ENCODE measurements at places on chromosomes 3 and 15. TPM values are rescaled to one million over a fixed set of nuclear protein-coding genes. Genes with fewer than 3 reads are reported as not detected.

- H3K4me1 ChIP-seq = peaks cover 24% of the 10 kb centered on the region
- DNase-seq = no peak
- no peaks in the 10 kb centered on the region for H3K36me3 ChIP-seq
Measured at GRCh38 chr15:63210151-63211091, 21.0 kb downstream of the RAB8B start.

The LDHAL6B gene
- total RNA-seq = not detected

GRCh38 chr3:193499801-193500485 lies 54.8 kb downstream of the ATP13A4 start:
- DNase-seq = no peak
- H3K4me1 ChIP-seq = no peaks in the 10 kb centered on the region
- H3K36me3 ChIP-seq = no peaks in the 10 kb centered on the region
- H3K27me3 ChIP-seq = no peaks in the 10 kb centered on the region
- no peak overlapping the region for H3K4me3 ChIP-seq

DNA sequence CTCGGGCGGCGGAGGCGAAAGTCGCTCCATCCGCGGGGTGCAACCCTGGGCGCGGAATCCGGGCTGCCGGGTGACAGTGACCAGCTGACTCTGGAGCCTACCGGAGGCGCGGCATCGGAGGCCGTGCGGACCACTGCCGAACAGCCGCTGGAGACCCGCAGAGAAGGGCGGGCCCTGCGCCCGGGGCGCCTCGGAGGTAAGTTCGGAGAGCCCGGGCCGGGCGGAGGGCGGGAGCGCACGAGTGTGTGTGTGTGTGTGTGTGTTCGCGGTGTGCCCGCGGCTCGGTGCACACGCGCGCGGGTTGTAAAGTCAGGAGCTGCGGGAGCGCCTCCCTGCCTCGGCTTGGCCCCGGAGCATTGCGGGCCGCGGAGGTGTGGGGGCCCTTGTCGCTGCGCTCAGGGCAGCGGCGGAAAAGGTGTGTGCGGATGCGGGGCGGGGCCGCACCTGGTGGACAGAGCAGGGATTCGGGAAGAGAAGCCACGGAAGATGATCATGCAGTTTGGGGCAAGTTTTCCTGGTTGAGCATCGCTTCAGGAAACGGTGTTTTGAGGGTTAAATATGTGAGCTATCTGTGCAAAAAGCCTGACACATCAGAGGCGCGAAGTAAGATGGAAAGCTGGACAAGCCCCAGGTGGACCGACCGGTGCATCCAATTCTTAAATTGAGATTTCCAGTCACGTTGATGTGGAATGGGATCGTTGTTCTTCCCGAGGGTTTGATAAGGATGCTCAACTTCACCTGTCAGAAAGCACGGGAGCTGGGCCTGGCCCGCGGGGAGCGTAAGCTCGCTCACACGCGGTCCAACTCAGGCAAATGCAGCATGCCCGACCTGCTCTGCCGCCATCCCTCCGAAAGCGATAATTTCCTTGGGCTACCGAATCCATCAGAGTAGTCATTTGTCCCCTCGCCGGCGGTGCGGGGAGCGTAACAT lies 474 bp downstream of the MINAR1 start:
- H3K4me3 ChIP-seq = peak overlapping the region; percentile 76
- peaks cover 73% of the 10 kb centered on the region for H3K27me3 ChIP-seq
- H3K36me3 ChIP-seq = no peaks in the 10 kb centered on the region
- no peak overlapping the region for H3K27ac ChIP-seq
- H3K4me1 ChIP-seq = peaks cover 49% of the 10 kb centered on the region

GRCh38 chr3:192239956-192240355 lies 487.4 kb downstream of the FGF12 start:
- no peaks in the 10 kb centered on the region for H3K36me3 ChIP-seq
- H3K27ac ChIP-seq = no peak overlapping the region
- peaks cover 17% of the 10 kb centered on the region for H3K4me1 ChIP-seq
- no peaks in the 10 kb centered on the region for H3K27me3 ChIP-seq
- no peak overlapping the region for H3K4me3 ChIP-seq
- no peak for DNase-seq

DNA sequence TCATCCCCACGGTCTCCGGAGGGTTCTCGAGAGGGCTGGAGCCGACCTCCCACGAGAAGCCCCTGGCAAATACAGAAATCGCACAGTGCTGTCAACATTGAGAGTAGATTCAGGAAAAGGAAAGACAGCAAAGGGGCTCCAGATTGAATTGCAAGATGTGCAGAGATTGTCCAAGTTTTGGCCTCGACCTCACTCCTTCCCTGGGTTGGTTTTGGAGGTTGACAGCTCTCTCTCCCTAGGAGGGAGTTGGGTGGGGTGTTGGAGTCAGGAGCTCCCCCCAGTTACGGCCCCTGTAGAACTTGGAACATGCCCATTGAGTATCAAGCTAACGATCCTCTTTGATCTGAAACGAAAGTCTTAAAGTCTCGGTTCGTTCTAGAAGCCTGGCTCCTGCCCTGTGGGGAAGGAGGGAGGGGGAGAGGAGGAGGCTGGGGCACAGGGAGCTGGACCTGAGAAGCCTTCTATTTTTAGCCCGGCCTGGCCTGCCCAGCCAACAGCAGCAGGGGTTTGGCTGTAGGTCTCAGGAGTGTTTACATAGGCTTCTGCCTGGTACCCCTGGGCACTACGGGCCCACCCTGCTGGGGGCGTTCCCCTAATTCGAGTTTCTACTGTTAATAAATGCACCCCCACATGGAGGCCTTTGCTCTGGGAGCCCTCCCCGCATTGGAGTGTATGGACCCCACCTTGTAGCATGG lies 672 bp upstream of the KY start:
- peak overlapping the region; percentile 68 for H3K4me3 ChIP-seq
- DNase-seq = no peak
- H3K4me1 ChIP-seq = peaks cover 9% of the 10 kb centered on the region
- no peaks in the 10 kb centered on the region for H3K36me3 ChIP-seq

- H3K27ac ChIP-seq = no peak overlapping the region
- DNase-seq = no peak
- H3K27me3 ChIP-seq = no peaks in the 10 kb centered on the region
Measured at GRCh38 chr3:112925969-112926368, 48.9 kb downstream of the CD200R1 start.

DNA sequence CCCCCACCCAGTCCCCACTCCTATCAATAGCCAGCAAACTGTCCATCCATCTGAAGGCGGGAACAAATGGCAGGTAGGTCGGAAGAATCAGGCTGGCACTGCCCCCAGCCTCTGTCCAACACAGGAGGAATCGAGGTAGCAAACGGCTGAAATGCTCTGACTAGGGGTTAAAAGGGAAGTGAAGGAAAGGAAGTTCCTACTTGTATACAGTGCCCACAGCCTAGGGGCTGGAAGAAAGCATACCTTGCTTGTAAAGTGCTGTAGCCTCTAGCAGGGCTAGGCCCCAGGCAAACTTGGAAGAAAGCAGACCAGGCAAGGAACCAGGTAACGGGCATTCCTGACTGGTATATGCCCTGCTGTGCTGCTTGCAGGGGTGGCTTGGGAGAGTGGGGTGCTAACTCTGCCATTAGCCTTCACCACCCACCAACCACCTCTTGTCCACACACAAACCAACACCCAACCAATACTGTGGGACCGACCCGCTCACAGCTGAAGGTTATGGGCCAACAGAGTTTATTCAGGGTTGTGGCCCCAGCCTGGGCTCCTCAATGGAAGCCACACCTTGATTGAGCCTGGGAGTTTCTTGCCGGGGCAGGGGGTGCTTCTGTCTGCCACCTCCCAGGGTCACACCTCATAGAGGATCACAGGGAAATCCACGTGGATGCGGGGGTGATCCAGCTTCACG lies 2.4 kb downstream of the TUSC2 start:
- peaks cover 13% of the 10 kb centered on the region for H3K36me3 ChIP-seq
- no peak overlapping the region for H3K27ac ChIP-seq
- peak overlapping the region; percentile 29 for H3K4me3 ChIP-seq
- H3K27me3 ChIP-seq = no peaks in the 10 kb centered on the region
- no peak for DNase-seq

DNA sequence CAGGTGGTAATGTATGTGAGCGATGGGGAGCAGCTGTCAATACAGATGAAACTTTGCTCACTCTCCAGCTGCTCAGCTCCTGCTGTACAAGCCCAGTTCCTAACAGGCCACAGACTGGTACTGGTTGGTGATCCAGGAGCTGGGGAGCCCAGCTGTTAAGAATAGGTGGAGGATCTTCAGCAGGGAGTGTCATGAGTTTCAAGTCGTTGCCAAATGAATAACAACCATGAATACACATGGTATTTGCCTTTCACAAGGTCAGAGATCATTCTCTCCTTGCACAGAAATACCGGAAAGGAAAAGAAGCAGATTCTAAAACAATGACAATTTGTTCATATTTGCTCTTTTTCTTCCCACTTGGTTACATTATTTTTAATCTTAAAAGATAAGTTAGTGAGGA lies 5.1 kb downstream of the PLSCR1 start:
- H3K27ac ChIP-seq = no peak overlapping the region
- no peak overlapping the region for H3K4me3 ChIP-seq
- DNase-seq = no peak
- peaks cover 56% of the 10 kb centered on the region for H3K4me1 ChIP-seq
- no peaks in the 10 kb centered on the region for H3K27me3 ChIP-seq

DNA sequence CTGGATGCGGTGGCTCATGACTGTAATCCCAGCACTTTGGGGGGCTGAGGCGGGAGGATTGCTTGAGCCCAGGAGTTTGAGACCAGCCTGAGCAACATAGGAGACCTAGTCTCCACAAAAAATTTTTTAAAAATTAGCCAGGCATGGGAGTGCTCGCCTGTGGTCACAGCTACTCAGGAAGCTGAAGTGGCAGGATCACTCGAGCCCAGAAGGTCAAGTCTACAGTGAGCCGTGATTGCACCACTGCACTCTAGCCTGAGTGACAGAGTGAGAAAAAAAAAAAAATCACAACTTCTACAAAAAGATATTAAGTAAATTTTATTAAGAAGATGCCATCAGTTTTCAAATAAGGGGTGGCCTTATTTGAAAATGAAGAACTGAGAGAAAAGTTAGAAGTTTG lies 11.9 kb upstream of the PLA2G4D start:
- H3K4me3 ChIP-seq = no peak overlapping the region
- H3K27me3 ChIP-seq = no peaks in the 10 kb centered on the region
- H3K27ac ChIP-seq = no peak overlapping the region
- H3K36me3 ChIP-seq = no peaks in the 10 kb centered on the region
- DNase-seq = no peak
- 0 out of 2 replicates have a peak, but pooled peaks cover 3% of the 10 kb centered on the region for H3K4me1 ChIP-seq

GRCh38 chr3:45509038-45509767 lies 85.3 kb upstream of the LIMD1 start:
- H3K27ac ChIP-seq = no peak overlapping the region
- no peak overlapping the region for H3K4me3 ChIP-seq
- DNase-seq = no peak
- H3K4me1 ChIP-seq = 0 out of 2 replicates have a peak, but pooled peaks cover 3% of the 10 kb centered on the region
- no peaks in the 10 kb centered on the region for H3K27me3 ChIP-seq
- H3K36me3 ChIP-seq = peaks cover 11% of the 10 kb centered on the region

DNA sequence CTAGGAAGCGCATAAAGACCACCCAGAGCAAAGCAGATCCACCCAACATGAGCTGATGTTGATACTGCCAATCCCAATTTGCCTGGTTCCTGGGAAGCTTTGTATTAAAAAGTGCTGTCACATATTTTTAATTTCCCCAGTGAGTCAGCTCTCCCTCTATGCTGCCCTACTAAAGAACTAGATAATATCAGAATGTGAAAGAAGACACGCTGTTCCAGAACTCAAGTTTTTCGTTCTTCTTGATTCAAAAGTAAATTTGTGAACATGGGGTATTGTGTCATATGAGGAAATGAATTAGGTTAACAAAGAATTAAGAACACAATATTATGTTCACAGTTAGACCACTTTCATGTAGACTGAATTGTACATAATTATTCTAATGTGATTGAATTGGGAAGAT lies 734.2 kb upstream of the ALCAM start:
- no peak overlapping the region for H3K4me3 ChIP-seq
- no peaks in the 10 kb centered on the region for H3K4me1 ChIP-seq
- peaks cover 33% of the 10 kb centered on the region for H3K36me3 ChIP-seq
- no peak overlapping the region for H3K27ac ChIP-seq
- no peak for DNase-seq

All from WTC11 (cell line).